Heart right ventricle (tissue), 16 donors: ENCODE measurements at places on chromosomes 2 and 18. TPM values are rescaled to one million over a fixed set of nuclear protein-coding genes. Genes with fewer than 3 reads are reported as not detected.
A peak's percentile ranks its signal among the peaks of the same experiment; 100 is the strongest.

Gene HOXD10
- not detected for total RNA-seq

Gene MYO5B
- 0.87 TPM for total RNA-seq

Gene APOB
- 8.1 TPM for total RNA-seq

Gene SLC5A7
- 0.04 TPM for total RNA-seq

Gene SATB2
- total RNA-seq = 1.9 TPM

Gene PRSS56
- total RNA-seq = 0.12 TPM

Gene TMEM182
- total RNA-seq = 192 TPM

DNA sequence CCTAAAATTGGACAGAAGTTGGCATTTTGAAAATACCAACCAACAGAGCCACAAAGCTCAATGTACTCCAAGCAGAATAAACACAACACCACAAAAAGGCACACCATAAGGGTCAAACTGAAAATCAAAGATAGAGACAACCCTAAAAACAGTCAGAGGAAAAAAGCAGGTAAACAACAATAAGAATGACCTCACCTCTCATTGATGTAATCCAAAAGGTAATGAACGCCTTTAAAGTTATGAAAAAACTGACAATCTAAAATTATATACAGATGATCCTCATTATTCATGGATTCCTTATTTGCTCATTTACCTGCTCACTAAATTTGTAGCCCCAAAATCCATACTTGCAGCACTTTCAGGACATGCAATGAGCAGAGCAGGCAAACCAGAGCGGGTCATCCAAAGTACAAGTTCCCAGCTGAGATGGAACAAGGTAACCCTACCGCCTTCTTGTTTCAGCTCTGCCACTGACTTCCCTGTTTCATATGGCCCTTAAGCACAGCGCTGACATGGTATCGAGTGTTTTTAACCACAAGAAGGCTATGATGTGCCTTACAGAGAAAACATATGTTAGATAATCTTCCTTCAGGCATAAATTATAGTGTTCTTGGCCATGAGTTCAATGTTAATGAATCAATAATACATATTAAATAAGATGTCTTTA, 17.0 kb downstream of the RTN4 start:
- no peak for DNase-seq

GRCh38 chr2:110818767-110819481, 86.6 kb downstream of the ACOXL start:
- no peak for DNase-seq

- no peak for DNase-seq
These were observed 54.8 kb upstream of the CCDC141 start for GRCh38 chr2:179104736-179105135.

DNA sequence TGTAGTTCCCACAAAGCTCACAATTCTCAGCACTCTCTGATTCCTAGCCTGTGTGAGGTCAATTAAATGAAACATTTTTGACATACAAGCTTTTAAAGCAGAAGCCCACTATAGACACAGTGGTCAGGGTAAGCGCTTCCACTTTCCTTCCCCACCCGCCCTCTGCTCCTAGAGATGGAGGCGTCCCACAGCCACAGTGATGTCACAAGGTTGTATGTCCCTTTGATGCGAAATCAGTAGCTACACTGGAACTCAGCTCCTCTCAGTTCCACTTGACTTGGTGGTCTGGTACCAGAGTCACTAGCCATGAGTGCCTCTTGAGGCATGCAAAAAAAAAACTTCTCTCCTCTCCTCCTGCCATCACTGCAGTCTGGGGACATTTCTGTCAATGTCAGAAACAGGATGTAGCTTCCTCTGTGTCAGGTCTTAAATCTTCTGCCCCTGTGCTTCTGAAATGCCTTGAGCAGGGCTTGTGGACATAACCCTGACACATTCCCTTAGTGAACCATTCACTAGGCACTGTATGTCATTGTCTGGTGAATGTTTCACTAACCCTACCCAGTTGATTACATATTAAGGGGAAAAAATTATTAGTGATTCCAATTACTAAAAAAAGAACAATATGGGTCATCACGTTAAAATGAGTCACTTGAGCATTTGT, 7.8 kb downstream of the SULT1C4 start:
- DNase-seq = no peak

DNA sequence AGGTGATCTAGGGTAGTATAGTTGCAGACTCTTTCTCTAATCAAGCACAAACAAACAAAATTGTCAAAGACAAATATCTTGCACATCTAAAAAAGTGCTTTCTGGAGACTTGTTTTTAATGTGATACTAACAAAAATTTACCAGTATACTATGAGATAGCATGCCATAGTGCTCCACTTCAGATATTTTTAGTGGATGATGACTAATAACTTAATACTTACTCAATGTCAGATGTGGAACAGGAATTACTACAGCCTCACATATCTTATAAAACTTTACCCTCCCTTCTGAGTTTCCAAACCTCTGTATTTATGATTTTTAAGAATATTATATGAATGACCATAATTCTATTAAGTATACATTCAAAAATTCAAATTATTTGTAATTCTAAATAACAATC, 1162.0 kb upstream of the SLC39A10 start:
- DNase-seq = no peak

DNA sequence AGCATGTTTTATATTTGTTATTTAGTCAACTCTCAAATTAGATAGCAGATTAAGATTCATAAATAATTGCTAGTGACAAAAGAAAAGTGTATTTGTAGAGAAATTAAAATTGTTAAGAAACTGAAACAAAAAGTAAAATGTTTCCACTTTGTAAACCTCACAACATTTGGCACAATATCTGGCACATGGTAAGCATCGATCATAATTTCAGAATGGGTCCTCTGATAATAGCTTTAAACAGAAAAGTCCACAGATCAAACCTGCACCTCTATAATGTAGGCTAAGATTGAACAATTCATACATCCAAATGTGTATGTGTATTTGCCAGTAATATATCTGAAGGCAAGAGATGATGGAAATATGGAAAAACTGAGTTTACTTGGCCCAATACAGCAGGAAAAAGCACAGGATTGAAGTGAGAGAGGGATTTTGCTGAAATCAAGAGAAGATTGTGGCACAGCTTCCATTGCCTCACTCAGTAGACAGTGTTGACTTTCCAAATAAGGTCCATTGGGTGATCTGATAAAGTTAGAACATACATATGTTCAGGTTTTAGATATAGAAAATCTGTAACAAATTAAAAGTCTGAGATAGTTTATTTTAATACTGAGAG, 39.4 kb downstream of the COBLL1 start:
- DNase-seq = no peak

DNA sequence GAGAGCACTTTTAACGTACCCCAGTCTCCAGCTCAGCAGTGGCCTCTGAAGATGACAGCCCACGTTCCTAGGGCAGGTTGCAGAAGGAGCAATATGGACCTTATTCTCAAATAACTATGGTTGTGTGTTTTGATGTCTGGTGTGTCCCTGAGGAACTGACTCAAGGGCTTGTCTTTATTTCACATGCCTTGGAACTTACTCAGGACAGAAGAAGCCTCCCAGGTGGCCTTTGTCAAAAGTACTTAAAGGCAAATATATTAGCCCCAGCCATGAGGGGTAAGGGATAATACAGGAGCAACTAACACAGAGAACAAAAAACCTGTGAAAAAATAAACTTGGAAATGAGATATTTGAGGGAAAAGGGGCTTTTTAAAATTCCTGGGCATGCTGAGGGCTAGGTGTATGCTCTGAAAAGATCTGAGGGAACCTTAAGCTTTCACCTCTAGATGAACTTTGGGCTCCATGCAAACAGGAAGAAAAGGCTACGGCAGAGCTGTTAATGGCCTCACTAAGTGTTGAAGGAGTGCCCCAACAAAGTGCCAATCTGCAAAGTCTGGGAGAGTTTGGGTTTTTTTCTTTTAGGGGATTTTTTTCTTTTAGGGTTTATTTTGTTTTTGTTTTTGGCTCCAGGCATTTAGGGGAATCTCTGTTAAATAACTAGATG, 40.3 kb downstream of the SRBD1 start:
- no peak for DNase-seq

DNA sequence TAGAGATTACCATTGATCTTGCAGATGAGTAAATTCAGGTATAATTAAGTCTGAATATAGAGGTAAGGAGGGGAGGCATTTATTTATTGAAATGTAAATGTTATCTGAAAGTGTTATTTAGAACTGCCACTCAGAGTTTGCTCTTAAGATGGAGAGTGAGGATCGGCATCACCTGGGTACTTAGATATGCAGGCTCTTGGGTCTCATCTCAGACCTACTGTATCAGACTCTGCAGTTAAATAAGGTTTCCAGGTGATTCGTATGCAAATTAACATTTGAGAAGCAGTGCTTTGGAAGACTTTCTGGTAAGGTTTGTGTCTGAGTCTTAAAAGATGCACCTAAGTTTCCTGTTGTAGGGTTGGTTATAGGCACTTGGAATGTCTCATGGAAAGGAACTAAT, 9.2 kb downstream of the HTR2B start:
- DNase-seq = no peak

DNA sequence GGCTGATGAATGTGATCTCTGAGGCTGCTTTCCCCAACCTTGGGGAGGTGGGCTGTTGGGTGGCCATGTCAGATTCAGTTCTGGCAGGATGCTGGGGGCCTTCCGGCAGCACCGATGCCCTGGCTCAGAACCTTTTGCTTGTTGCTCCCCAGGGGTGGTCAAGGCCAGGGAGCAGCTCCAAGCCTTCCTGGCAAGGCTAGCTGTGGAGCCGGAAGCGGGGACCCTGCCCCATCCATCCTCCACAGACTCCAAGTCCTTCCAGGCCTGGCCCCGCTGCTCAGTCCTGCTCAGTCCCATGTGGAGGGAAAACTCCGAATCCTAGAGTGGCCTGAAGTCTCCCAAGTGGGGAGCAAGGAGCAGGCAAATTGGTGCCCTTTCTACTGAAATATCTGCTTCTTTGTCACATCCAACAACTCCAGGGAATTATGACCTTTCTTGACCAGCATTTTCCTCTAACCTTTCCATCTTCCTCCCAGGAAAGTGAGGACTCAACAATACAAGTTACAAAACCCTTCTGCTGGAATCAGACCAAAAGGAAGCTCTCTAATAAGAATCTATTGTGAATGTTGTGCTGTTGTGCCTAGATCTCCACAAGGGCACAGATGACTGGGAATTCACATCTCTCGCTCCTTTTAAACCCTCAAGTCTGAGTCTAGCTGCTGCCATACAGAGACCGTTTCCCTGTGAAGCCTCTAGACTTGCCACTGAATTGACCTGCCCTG, 134.0 kb downstream of the MCFD2 start:
- DNase-seq = peak; percentile 15

GRCh38 chr2:8534386-8534728, 147.5 kb upstream of the ID2 start:
- no peak for DNase-seq

DNA sequence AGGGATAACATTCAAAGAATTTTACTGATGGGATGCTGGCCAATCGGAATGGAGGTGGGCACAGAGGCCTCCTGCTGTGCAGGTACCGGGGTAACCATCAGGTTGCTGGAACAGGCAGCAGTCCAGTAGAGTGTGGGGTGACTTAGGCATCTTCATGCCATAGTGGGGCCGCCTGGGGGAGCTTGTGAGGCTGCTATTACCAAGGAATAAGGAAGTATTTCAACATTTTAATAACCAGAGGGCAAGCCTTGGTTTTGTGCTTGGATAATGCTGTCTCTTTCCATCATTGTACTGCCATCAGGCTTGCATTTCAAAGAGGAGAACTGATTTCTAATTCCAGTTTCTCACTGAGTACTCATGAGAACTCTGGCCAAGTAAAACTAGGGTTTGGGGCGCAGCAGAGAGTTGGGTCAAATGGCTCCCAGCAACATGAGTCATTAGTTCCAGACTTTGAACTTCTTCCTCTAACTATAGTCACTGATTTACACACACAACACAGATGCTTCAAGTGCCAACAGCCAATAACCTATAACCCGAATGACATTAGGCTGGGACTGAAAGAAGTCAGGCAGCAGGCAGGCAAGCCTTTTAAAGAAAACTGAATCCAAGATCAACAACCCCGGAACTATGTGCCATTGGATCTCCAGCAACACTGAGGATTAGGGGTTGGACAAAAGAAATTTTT, 56.1 kb upstream of the FHL2 start:
- DNase-seq = no peak

GRCh38 chr2:238376884-238377391, 49.8 kb upstream of the ASB1 start:
- no peak for DNase-seq
